Activated CD4-positive, alpha-beta T cell treated with anti-CD3 and anti-CD28 coated beads, Interleukin-2, amount 50 U/mL, for 48 hours (primary cell): ENCODE measurements at places on chromosomes 2 and 18.
A peak's percentile ranks its signal among the peaks of the same experiment; 100 is the strongest.

DNA sequence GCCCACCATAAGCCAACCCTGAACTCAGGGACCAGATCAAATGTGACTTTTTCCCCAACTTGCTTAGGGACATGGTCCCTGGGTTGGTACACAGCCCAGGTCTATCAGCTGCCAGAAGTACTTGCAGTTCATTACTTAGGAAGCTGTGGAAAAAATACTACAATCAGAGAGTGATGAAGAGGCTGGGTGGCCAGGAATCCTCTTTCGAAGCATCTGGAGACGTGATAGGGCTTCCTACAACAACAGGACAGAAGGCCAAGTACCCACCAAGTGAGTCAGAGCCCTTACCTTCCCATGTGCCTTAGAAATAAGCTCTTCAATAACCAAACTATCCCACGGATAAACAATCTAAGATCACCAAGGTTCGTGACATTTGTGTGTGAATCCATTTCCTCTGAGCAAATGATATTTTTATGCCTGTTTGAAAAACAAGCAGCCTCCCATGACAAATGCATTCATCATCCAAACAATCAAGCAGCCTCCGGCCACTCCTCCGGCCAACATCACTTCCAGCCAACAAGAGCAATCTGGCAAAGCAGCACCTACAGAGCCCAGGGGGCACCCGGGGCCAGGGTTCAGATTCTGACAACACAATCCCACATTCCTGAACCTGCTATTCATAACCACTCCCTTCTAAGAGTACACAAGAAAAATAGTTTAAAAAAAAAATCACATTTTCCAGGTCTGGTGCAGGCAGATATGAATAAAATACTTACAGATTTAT is 26.4 kb downstream of the TBC1D8 start:
- DNase-seq: no peak

GRCh38 chr2:189916651-189917050 is 132.4 kb downstream of the PMS1 start:
- no peak for DNase-seq

- no peak for DNase-seq
These were observed 116.8 kb downstream of the COPS8 start for GRCh38 chr2:237202288-237203030.

DNA sequence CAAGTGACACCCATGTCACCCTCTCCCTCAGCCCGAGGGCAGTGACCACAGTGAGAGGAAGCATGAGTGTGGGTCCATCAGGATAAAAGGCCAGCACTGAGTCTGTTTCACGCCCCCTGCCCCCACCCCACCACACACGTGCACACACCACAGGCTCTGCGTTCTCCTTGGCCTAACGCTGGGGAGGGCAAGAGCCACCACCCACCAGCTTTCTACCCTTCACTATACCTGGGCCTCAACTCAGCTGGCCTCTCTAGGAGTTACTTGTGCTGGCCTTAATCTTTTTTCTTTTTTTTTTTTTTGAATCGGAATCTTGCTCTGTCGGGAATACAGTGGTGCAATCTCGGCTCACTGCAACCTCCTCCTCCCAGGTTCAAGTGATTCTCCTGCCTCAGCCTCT is 140.5 kb downstream of the ZFP36L2 start:
- no peak for DNase-seq

GRCh38 chr18:78979730-78980278 is at the start of gene SALL3:
SALL3 (plus strand) TSS chr18:78979818; CDS start chr18:78980275, 457 bp downstream.
- no peak for DNase-seq

DNA sequence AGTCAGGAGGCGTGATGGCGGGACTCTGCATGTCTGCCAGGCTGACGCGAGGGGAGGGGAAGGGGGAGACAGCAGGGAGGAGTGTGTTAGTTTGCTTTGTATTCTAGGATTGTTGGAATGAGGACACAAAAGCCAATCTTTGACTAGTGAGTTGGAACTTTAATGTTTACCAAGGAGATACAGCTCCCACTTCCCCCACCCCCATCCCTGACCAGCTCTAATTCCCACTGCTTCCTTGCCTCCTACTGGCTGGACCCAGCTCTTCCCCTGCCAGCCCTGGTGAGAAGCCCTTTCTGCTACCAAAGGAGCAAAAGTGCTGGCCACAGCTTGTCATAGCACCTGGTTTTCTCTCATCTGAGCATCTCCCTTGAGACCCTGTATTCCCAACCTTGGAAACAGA is 84.5 kb downstream of the CELF4 start:
- DNase-seq: no peak

DNA sequence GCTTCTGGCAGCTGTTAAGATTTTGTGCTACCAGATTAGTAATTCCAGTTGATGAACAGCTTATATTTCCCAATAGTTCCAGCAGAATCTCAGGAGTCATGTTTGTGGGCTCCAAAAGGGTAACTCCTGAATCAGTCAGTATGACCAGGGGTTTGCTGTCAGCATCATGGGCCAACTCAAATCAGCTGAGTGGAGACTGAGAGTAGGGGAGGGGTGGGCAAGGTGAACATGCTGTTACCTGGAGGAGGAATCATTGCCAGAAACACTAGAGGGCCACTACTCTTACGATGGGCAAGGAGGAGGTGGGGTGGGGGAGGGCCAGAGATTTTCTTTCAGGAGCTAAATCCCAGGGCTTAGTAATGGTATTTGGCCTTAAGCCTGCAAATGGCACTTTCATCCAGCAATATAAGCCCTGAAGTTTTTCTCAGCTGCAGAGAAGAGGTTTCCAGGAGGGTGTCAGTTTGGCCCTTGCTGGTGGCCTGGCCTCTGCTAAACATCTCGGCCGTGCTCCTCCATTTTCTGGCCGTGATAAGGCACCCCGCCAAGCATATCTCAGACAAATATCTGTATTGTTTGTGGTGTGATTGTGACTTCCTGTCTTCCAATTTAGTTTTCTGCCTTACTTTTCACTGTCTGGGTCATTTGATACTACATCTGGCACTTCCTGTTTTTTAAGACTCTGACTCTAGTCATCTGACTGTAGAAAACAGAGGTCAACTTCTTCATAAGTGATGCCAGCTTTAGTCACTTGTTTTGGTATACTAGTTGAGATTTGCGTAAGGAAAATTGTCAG is 120.5 kb upstream of the CXCR4 start:
- DNase-seq: peak; percentile 46

DNA sequence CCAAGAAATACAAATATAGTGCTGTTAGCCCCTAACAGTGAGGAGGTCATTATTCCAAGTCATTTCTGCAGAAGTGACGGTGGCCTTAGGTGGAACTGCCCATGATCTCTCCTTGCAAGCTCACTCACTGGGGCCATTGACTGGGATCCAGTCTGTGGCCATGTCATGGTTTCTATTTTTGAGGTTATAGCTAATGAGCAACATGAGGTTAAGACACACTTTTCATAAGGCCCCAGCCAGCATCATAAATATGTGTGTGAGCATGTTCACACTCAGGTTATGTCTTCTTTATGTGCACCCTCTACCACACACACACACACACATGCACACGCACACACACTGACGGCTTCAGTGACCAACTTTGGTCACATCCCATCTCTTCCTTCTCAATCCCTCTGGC is 484 bp downstream of the AFF3 start:
- DNase-seq: no peak

DNA sequence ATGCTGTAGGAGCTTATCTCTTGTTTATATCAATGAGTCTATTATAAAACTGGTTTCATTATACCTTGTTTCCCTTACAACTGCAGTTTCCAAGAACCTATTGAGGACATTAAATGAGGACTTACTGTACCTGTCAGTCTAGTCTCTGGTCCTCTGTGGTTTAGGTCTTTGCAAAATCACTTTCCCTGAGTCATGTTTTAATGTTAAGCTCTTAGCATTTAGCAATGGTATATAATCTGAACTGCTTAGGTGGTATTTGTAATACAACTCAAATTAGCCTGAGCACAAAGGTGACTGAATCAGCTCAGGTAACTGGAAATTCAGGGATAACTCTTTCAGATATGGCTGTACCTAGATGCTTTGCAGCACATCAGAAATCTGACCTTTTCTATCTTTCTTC is 418.3 kb upstream of the SPRED2 start:
- no peak for DNase-seq

- no peak for DNase-seq
These were observed 38.6 kb downstream of the ACOXL start for GRCh38 chr2:110770959-110771431.

DNA sequence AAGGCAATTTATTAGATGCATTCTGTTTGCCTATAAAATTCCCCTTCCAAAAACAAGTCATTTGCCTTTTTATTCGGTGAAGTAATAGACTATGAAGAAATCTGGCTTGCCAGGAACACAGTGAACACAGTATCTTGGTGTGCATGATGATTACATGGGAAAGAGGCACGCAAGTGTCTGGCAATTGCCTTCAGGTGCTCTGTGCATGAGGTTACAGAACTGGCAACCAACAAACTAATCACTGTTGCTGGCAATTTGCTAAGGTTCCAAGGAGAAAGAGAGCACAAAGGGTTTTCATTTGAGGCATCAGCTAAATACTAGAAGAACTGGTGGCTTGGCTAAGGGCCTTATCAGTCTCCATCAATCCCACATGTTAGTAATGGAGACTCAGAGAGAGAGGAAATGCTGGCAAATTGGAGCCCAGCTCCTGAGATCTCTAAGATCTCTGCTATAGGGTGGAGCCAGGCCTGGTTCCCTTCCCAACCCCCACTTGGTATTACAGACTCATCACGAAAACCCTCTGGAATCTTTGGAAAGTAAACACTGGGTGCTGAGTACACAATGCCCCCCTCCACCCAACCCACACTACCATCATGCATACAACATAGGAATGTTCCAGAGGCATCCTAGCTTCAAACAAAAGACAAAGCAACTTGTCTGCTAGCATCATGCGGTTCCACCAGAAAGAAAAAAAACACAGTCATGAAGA is 10.4 kb downstream of the RNF152 start:
- DNase-seq: no peak

GRCh38 chr2:134581877-134582546 is 136.8 kb downstream of the TMEM163 start:
- DNase-seq: no peak

DNA sequence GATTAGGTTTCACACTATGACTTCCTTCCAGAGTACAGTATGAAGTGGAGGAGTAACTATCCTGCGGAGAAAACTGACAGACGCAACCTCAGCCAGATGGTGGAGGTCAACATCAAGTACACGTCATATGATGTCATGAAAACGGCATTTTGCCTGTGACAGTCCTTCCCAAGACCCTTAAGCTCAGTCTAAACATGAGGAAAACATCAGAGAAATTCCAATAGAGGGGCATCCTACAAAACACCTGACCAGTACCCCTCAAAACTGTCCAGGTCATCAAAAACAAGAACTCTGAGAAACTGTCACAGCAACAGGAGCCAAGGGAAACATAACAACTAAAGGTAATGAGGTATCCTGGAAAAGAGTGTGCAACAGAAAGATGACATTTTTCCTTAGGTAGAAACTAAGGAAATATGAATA is 1.7 kb downstream of the RNU4ATAC start:
- DNase-seq: no peak

DNA sequence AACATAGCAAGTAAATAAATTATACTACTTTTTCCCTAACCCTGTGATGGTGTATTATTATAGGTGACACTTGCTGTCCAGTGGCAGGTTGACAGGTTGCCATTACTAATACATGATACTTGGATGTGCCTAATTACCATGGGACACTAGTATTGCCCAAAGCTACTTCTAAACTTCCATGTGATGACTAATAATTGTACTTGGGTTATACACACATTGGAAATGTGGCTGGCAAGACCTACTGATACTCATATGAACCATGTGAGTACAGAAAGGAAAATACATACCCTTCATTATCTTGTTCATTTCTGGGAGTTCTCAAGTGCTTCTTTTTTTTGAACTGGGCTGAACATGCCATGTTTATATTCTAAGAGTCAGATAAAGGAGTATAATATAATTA is 156.4 kb downstream of the IKZF2 start:
- no peak for DNase-seq

DNA sequence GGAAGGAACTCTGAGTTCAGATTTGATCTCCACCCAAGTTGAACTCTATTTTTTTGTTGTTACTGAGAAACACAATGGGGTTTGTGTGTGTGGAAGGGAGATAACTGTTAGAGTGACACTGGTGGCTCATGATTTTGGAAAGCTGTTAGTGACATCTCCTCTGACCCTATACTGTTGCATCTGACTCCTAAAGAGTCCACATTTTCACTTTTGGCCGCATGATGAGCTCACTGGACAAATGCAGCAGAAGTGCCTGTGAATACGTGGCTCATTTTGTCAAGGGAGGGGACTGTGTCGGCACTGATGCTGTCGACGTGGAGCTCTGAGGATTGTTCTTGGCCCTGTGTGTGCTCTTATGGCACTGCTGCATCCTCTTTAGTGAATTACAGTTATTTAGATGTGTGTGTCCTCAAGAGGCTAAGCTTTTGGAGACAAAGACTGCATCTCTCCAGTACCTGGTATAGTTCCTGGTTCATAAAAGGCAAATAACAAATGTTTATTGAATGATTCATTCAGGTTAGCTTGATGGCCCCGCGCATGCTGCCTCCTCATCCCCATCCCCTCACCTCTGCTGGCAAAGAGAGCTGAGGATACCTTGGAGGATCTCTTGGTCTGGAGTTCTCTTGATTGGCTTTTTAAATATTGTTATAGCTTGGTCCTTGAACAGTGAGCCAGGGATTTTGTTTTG is 135.4 kb downstream of the PHLPP1 start:
- no peak for DNase-seq

DNA sequence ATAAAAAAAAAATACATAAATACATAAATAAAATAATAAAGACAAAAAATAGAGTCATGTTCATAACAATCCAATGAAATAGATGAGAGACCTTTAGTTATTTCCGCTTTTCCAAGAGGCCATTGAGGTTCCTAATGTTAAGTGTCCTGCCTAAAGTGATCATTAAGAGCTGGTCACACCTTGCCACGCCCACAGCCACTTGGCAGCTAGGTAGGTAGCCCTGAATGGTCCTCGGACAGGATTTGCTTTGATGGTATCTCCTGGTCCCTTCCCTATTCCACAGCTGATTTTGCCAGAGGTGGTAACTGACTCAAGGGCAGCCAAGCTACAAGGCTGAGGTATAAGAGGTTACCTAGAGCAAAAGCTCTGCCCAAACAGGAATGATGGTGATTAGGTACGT is 24.5 kb upstream of the TANC1 start:
- DNase-seq: no peak

GRCh38 chr2:180307096-180307495 is 300.0 kb upstream of the CWC22 start:
- no peak for DNase-seq

GRCh38 chr2:71530641-71531332 is 77.4 kb downstream of the DYSF start:
- peak; percentile 35 for DNase-seq
